ENCODE measurements at places on chromosomes 6 and 20.

DNA sequence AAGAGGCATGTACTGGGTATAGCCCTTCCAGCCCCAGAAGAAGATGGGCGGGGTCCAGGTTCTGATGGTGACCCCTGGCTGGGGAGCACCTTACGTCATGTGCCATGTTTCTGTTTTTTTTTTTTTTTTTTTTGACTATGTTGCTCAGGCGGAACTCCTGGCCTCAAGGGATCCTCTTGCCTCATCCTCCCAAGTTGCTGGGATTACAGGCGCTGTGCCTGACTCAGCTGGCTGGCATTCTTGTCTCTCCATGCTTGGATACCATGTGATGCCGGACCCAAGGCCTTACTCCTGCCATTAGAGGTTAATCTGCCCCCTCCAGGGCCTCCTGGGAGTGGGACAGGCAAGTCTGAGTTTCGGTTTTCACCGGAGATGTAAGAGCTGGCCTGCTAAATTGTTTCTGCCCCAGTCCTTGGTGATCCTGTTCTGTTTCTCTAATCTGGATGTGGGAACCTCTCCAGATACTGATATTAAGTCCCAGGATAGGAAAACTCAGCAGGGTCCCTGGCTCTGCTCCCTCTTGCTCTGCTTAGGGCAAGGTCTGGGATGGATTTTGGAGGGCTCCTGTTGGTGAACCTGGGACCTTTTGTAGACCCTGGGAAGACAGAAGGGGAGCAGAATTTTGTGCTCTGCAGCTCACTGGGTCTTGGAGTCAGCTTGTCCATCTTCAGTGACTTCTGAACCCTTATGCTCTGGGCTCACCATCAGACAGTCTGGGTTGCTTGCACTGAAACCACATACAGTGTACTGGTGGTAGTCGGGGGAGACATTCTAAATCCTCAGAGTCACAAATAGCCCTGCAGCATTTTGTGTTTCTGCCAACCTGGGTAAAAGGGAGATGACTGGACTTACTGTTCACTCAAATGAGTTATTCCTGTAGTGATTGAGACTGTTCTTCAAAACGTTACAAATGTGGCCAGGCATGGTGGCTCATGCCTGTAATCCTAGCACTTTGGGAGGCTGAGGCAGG, 45.1 kb downstream of the PTK7 start:
- peak; percentile 100 for DNase-seq

DNA sequence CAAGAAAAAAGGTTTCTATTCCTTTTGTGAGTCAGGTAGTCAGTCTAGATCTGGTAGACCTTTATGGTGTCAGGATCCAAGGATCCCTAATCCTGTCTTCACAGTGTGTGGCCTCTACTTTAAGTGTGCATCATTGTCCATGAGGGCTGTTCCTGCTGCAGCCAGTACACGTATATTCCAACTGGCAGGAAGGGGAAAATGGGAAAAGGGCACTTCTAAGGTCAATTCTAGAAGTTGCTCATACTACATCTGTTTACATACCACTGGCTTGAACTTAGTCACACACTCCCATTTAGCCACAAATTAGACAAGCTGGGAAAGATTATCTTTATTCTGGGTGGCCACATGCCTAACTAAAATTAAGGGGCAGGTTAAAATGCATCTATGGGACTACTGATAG, 9.7 kb upstream of the MMS22L start:
- no peak for DNase-seq

DNA sequence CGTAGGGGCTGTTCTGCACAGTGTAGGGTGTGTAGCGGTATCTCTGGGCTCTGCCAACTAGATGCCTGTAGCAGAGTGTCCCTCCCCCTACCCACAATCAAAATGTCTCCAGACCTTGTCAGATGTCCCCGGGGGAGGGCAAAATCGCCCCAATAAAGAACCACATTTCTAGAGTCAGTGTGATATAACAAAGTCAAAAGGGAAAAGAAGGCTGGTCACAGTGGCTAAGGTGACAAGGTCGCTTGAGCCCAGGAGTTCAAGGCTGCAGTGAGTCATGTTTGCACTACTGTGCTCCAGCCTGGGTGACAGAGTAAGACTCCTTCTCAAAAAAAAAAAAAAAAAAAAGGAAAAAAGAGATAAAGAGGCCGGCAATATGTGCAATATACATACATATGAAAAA, 11.7 kb upstream of the CEP43 start:
- no peak for DNase-seq

- peak; percentile 69 for DNase-seq
Observed at GRCh38 chr6:69827276-69827893, 30.6 kb upstream of the LMBRD1 start.

GRCh38 chr20:23050076-23050838, 785 bp upstream of the THBD start:
- no peak for DNase-seq

DNA sequence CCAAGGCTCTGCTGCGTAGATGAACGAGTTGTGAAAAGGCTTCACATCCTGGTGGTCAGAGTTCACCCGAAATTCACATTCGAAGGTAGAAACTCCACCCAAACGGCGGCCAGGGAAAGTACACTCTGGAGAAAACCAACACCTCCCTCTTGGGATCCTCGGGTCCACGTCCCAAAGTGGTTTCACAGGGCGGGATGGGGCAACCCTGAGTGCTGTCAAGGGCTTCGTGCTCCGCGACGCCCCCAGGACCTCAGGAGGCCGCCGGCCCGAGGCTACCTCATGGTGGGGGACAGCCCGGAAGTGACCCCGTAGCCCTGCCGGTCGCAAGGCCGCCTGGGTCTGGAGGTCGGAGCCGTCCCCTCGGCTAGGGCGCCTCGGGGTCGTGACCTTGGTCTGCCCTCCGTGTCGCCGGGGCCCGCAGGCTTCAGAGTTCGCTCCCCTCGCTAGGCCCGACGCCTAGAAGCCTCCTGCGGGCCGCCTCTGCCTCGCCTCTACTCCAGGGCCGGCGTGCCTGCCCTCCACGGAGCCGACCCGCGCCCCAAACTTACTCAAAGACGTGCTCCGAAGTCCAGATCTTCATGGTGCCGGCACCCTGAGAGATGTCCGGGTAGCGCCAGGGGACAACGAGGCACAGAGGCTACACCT, at the start of gene PRELID3B:
Gene PRELID3B, minus strand, starts transcription at position 636 of the 645 bp plus-strand sequence. Its CDS starts 56 bp downstream, at position 580.
- DNase-seq: peak; percentile 37

DNA sequence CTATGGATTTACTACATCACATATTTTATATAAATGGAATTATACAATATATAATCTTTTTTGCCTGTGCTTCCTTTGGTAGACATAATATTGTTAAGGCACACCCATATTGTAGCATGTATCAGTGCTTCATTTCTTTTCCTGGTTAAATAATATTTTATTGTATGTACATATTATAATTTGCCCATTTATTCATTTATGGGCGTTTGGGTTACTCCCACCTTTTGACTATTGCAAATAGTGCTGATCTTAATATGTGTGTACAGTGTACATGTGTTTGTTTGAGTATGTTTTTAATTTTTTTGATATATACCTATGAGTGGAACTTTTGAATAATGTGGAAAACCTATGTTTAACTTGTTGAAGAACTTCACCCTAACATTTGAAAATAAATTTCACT, 804.2 kb downstream of the DHX35 start:
- DNase-seq: no peak

DNA sequence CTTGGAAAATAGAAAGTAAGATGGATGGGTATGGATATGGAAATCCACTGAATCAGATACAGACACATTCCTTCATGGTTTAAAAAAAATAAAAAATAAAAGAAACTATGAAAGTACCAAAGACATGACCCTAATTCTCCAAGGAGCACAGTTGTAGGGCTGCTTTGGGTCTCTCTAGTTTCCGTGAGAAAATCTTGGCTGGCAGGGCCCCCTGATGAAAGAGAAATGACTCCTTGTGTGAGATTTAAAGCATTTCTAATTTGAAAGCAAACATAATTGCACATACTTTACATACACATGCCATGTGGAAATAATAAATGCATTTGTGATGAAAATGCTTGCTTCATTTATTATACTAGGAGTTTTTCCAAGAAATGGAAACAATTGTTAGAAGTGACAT, 593.9 kb upstream of the BTBD3 start:
- DNase-seq: peak; percentile 89

- peak; percentile 70 for DNase-seq
Observed at GRCh38 chr6:111725446-111726112, 119.9 kb upstream of the TRAF3IP2 start.

GRCh38 chr6:117118490-117118889, 146.9 kb upstream of the VGLL2 start:
- no peak for DNase-seq

GRCh38 chr6:114334237-114334636, 8.6 kb downstream of the HS3ST5 start:
- no peak for DNase-seq

GRCh38 chr20:50381771-50382593, 128.2 kb upstream of the PTPN1 start:
- no peak for DNase-seq

GRCh38 chr6:150229436-150230163, 86.8 kb downstream of the PPP1R14C start:
- DNase-seq: peak; percentile 71

DNA sequence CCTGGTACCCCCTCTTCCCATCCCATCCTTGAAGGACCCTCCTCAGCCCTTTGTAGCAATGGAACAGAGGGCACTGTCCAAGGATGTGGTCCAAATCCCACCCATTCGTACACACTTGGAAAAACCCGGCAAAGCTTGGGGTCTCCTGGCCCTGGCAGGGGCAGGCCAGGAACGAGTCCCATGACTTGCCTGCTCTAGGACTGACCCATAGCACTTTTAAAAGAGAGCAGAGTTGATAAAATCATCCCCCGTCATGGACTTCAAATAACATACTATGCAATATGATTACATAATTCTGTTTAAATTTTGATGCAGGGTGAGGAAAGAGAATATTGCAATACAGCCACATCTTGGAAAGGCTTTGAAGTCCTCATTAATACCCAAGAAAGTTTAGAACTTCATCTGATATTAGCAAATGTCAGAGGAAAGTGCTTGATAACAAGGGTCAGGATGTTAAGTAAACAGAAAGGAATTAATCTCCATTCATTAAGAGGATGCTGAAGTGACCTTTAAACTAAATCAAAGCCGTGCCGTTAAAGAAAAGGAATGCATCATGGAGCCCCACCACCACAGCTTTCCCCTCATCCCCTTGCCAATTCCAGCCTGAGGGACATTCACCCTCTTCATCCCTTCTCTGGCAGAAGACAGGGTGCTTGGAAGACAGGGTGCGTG, 60.7 kb upstream of the NXT1 start:
- no peak for DNase-seq

- DNase-seq: no peak
Observed at GRCh38 chr6:160004419-160005175, 35.7 kb downstream of the IGF2R start.

DNA sequence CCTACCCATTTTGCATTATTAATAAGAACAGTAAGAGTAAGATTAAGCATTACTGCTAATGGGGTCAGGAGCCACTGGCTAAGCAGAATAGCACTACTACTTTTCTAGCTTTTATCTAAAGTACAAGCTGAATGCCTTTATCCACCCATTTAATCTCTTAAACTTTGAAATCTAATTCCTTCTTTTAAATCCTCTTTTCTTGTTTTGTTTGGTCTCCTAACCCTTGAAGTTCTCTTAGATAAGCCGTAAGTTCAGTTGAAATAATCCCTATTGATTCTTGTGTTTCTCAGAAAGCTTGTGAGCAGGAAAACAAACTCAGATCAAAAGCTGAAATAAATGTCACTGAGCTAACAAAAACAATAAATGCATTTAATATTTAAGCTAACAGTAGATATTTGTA, 380.2 kb downstream of the TBC1D32 start:
- no peak for DNase-seq

- DNase-seq: peak; percentile 42
Observed at GRCh38 chr20:4726710-4727397, 5.1 kb downstream of the PRND start.

DNA sequence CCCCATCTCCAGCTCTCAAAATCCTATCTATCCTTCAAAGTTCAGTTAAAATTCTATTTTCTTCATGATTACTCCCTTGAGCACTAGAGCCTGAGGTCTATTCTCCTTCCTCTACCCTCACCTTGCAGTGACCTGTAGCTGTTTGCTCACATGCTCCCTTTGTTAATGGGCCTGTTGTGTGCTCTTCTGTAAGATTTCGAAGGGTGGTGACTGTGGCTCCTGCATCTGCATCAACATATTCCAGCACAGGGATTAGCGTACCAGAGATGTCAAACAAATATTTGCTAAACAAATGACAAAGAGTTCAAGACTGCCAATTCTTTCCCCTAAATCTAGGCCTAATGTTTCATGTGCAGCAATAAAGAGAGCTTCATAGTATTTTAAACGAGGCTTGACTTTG, 69.5 kb downstream of the ELOVL5 start:
- DNase-seq: no peak

DNA sequence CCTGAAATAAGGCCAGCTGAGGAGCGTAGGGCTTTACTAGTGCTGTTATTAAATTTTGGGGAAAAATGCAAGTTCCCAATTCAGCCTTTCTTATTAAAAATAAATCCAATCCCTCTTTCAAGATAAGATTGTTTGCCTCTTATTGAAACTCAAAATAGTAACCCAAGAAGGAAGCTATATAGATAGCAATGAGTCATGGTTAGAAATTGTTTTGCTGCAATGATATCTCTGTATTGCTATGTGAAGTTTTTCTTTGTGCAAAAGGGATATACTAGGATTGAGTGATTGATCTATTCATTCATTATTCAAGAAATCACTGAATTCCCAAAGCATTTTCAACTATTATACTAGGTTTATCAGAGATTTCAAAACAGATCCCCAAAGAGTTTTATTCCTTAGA, 93.0 kb upstream of the HDAC2 start:
- peak; percentile 23 for DNase-seq

DNA sequence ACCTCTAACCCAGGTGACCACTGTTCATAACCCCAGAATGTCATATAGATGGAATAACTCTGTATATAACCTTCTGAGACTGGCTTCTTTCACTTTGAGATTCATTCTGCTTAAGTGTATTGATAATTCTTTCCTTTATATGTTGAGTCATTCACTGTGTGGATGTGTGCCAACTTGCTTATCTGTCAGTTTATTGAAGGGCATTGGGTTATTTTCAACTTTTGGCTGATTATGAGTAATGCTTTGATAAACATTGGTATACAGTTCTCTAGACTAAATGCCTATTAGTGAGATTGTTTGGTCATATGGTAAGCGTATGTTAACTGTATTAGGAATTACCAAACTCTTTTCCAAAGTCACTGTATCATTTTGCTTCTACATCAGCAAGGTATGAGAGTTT, 453.4 kb upstream of the SPTLC3 start:
- DNase-seq: no peak

DNA sequence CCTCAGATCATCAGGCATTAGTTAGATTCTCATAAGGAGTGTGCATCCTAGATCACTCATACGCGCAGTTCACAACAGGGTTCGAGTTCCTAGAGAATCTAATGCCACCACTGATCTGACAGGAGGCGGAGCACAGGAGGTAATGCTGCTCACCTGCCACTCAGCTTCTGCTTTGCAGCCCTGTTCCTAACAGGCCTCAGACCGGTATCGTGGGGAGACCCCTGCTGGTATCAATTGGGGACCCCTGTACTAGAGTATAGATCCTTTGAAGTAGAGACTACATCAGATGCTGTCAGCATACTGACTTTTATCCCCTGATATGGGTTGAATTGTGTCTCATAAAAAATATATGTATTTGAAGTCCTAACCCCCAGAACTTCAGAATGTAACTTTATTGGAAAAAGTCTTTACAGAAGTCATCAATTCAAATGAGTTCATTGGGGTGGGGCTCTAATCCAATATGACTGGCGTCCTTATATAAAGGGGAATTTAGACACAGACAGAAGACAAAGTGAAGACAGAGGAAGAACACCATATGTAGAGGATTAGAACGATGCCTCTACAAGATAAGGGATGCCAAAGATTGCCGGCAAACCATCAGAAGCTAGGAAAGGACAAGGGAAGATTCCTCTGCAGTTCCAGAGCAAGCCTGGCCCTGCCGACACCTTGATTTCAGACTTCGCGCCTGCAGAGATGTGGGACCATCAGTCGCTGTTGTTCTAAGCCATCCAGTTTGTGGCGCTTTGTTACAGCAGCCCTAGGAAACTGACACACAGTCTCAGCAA, 104.4 kb upstream of the BTBD3 start:
- DNase-seq: no peak

Data from fibroblast of skin of back (primary cell).